ENCODE measurements at places on chromosomes 16 and 17. TPM values are rescaled to one million over a fixed set of nuclear protein-coding genes. Genes with fewer than 3 reads are reported as not detected.

CALB2 gene
- 7.8 TPM for total RNA-seq

KRTAP17-1 gene
- total RNA-seq = not detected

GAST gene
- total RNA-seq = not detected

ABCA9 gene
- not detected for total RNA-seq

ITGAD gene
- total RNA-seq = not detected

SOX15 gene
- total RNA-seq = 0.18 TPM

NAA60 gene
- total RNA-seq = 55.4 TPM

ODAD4 gene
- total RNA-seq = 1.4 TPM

NKD1 gene
- 0.54 TPM for total RNA-seq

ZPBP2 gene
- not detected for total RNA-seq

DBNDD1 gene
- 56.9 TPM for total RNA-seq

UBTF gene
- total RNA-seq = 104 TPM

ATP6V0D1 gene
- total RNA-seq = 96.3 TPM

ICAM2 gene
- total RNA-seq = not detected

Measured in A549 treated with RU486 at 1 μM for 4 hours (cell line).